Transverse colon (tissue), 4 donors: ENCODE measurements at places on chromosomes 2 and 18. TPM values are rescaled to one million over a fixed set of nuclear protein-coding genes. Genes with fewer than 3 reads are reported as not detected.

Gene DNAH6
- total RNA-seq = 1.9 TPM

DNA sequence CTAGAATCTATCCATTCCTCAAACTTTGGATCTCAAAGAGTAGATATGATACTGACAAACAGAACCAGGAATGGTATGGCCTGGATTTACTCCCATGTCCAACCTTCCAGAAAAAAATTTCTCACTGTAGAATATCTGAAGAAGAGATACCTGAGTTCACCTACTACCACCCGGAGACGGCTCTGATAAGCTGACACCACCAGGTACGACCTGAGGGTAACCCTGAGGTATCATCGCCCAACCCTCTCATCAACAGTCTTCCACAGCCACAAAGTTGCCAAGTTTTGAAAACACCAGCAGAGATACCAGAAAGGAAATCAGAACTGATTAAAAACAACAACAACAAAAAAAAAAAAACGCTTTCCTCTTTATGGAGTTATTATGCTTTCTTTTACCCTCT lies 102.9 kb downstream of the LRP2 start:
- H3K4me3 ChIP-seq = no peak overlapping the region
- H3K36me3 ChIP-seq = no peaks in the 10 kb centered on the region
- no peak for DNase-seq

DNA sequence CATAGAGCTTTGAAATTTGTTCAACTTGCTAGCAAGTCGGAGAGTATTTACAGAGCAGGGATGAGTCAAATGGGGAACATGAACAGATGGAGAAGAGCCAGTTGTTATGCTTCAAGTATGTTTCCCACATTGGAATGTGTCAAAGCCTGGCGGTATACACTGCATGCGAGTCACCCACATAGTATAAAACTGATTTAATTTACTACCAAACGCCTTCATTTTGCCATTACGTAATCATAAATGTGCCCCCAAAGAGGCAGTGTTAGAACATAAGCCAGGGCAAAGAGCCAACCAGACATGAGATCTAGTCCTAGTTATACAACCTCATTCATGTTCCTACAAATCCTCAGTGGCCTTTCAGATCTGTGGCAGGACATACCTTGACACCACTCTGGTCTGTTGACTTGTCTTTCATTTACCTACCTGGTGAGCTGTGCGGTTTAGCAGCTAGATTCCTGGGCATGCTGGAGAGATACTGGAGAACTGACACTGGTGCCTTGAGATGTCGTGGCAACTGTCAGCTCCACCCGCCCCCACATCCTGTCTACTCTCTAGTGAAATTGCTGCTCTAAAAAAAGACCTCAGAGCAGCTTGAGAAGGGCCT lies 21.7 kb upstream of the NRP2 start:
- no peak overlapping the region for H3K4me3 ChIP-seq
- H3K27me3 ChIP-seq = no peaks in the 10 kb centered on the region
- H3K27ac ChIP-seq = peak overlapping the region; percentile 30
- DNase-seq = peak; percentile 13
- peaks cover 5% of the 10 kb centered on the region for H3K4me1 ChIP-seq

- no peaks in the 10 kb centered on the region for H3K36me3 ChIP-seq
- H3K27me3 ChIP-seq = no peaks in the 10 kb centered on the region
- H3K4me1 ChIP-seq = peaks cover 19% of the 10 kb centered on the region
- no peak for DNase-seq
- peak overlapping the region; percentile 72 for H3K27ac ChIP-seq
Measured at GRCh38 chr2:72211777-72212485, 64.3 kb upstream of the CYP26B1 start.

DNA sequence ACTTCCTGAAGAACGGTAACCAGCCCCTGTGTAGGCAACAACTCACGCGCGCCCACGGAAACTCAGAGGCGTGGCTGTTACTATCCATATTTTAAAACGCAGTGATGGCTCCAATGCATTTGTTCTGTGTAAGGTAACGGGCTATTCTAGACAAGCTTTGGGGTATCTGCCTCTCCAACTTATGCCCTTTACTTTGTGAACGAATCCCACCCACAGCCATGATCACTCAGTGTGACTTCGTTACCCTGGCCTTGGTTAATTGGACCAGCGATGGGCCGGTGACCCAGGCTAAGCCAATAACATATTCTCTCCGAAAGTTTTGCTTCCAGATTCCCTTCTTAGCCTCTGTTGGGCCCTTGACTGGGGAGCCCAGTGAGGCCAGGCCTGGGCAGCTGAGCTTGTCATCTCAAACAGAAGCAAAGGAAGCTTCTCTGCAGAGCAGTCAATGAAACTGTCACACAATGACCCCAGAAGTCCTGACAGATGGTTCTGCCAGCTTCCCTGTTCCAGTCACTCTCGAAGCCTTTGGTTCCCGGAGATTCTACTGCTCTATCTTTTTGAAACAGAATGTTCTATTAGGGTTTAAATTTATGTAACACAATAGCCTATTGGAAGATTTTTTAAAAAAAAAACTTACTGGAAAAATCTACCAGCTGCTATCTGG lies 30.7 kb upstream of the ROCK2 start:
- H3K27ac ChIP-seq = peak overlapping the region; percentile 87
- no peaks in the 10 kb centered on the region for H3K36me3 ChIP-seq
- no peak for DNase-seq
- peaks cover 52% of the 10 kb centered on the region for H3K4me1 ChIP-seq
- H3K27me3 ChIP-seq = no peaks in the 10 kb centered on the region

Gene IL37
- 1.1 TPM for total RNA-seq

DNA sequence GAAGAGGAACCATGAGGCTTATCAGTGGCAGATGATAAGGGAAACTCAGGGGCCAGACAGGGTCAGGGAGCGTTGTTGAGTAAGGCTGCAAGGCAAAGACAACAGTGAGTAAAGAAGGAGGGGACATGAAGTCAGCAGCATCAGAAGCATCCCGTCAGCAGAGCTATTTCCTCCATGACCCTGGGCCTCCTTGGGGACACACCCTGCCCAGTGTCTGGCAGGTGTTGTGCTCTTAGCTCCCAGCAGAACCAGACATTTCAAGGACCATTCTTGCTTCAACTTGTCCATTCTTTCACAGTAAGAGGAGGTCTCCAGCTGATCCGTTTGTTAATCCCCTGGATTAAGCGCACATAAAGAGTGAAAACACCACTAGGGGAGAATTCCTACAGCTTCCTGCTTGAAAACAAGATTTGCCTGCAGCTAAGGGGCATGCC lies 88.7 kb upstream of the MEIS1 start:
- no peaks in the 10 kb centered on the region for H3K36me3 ChIP-seq
- H3K4me1 ChIP-seq = no peaks in the 10 kb centered on the region
- H3K4me3 ChIP-seq = no peak overlapping the region
- no peak overlapping the region for H3K27ac ChIP-seq
- H3K27me3 ChIP-seq = no peaks in the 10 kb centered on the region

DNA sequence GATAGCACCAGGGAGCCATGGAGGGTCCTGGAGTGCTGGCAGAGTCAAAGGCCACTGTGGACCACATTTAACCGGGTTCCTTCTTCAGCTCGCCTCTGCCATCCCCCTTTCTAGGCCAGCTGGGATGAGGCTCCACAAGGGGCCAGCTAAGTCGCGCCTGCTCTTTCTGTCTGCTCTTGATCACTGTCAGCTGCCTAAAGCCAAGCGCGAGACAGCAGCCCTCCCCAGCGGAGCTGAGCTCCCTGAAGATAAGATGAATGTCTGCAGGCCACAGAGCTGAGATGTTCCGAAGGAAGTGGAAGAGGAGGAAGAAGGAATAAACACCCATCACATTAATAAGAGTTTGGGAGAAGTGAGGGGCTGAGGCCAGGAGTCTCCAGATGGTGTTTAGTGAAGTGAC lies 99.6 kb downstream of the CELF4 start:
- H3K36me3 ChIP-seq = no peaks in the 10 kb centered on the region
- H3K4me1 ChIP-seq = no peaks in the 10 kb centered on the region
- no peaks in the 10 kb centered on the region for H3K27me3 ChIP-seq
- H3K27ac ChIP-seq = no peak overlapping the region

Gene FOXI3
- not detected for total RNA-seq

GRCh38 chr18:59458575-59458974 lies 99.5 kb upstream of the LMAN1 start:
- no peaks in the 10 kb centered on the region for H3K4me1 ChIP-seq
- H3K4me3 ChIP-seq = no peak overlapping the region
- no peaks in the 10 kb centered on the region for H3K36me3 ChIP-seq
- no peak overlapping the region for H3K27ac ChIP-seq

GRCh38 chr2:119240311-119241204 lies 16.9 kb downstream of the STEAP3 start:
- no peaks in the 10 kb centered on the region for H3K36me3 ChIP-seq
- no peaks in the 10 kb centered on the region for H3K27me3 ChIP-seq
- DNase-seq = peak; percentile 60
- H3K4me1 ChIP-seq = peaks cover 21% of the 10 kb centered on the region
- H3K4me3 ChIP-seq = no peak overlapping the region

DNA sequence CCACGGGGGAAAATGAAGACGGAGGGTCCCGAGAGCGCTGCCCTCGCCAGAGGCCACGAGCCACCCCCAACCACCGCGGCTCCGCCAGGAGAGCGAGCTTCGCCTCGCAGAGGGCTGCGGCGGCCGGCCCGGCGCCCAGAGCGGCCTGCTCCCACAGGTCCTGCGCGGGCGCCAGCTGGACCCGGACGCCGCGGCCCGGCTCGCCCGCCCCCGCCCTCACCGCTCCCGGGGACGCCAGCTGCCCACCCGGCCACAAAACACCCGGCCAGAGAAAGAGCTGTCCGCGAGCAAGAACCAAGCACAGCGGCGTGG lies 709 bp downstream of the PTPN2 start:
- H3K36me3 ChIP-seq = no peaks in the 10 kb centered on the region
- peaks cover 21% of the 10 kb centered on the region for H3K4me1 ChIP-seq
- H3K4me3 ChIP-seq = peak overlapping the region; percentile 67
- peak overlapping the region; percentile 100 for H3K27ac ChIP-seq
- no peaks in the 10 kb centered on the region for H3K27me3 ChIP-seq

DNA sequence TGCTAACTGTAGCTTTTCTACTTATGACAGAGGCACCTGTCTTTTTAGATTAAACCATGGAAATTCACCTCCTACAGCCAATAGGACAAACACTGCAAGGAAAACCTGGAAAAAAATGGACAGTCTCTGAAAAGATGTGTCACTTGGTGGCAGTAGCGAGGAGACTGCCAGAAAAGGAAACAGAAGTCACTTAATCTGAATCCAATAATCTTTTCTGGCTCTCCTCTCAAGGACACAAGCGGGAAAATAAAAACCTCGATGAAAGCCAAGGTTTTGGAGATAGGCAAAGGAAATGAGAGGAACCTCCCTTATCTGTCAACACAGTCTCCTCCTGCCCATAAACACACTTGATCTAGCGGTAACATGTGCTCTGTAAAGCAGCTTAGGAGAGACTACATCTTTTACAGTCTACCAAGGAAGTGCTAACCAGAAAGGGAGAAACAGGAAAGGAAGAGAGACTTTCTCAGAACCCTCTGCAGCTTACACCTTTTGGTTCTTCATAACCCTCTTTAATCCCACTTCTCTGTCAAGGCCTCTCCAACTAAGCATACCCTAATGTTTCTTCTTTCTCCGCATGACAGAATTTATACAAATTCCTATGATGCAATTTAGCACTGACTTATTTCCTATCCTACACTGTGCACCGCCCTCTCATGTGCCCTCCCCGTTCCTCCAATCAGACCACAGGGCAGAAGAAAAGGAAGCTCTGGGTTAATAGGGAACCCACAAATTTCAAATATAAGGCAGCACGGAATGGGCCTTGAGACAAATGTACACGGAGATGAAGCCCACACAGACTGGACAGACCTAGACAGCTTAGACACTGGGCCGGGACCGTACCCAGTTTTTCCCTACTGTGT lies 52.8 kb downstream of the CLASP1 start:
- H3K27ac ChIP-seq = peak overlapping the region; percentile 38
- H3K4me1 ChIP-seq = peaks cover 9% of the 10 kb centered on the region
- H3K36me3 ChIP-seq = no peaks in the 10 kb centered on the region
- peak; percentile 11 for DNase-seq
- no peaks in the 10 kb centered on the region for H3K27me3 ChIP-seq

DNA sequence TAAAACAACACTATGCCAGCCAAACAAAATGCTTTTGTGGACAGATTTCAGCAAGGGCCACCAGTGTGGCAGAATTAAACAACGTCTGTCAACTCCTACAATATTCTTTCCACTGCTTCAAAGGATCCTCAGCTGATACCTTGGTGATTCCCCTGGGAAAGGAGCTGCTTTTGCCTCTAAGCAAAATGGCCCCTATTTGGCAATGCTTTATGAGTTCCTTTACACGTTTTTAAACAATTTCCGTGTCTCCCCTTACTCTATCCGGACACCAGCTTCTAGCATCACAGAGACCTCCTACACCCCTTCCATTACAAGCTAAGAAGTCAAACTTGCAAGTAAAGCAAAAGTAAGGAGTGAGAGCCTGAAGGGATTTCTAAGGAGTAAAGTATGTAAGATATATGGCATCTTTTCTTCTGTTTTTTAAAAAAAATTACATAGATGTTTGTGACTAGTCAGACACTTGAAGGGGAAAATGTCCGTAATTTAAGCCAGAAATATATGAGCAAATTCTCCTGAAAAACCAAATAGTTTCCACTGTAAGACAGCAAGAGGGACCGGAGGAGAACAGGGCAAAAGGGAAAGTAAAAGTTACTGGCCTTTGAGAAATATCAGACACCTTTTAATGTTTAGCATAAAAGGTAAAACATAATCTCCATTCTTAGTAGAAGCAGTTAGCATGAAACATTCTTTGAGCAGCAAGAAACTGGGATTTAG lies 1.9 kb downstream of the SOS1 start:
- no peaks in the 10 kb centered on the region for H3K36me3 ChIP-seq
- H3K4me3 ChIP-seq = peak overlapping the region; percentile 79
- H3K27ac ChIP-seq = peak overlapping the region; percentile 97
- H3K27me3 ChIP-seq = no peaks in the 10 kb centered on the region

GRCh38 chr2:1461507-1462390 lies 48.5 kb downstream of the TPO start:
- no peaks in the 10 kb centered on the region for H3K36me3 ChIP-seq
- H3K27me3 ChIP-seq = no peaks in the 10 kb centered on the region
- H3K4me3 ChIP-seq = no peak overlapping the region
- no peak overlapping the region for H3K27ac ChIP-seq
- DNase-seq = no peak

- H3K4me1 ChIP-seq = no peaks in the 10 kb centered on the region
- no peak for DNase-seq
- no peaks in the 10 kb centered on the region for H3K36me3 ChIP-seq
- no peaks in the 10 kb centered on the region for H3K27me3 ChIP-seq
Measured at GRCh38 chr18:11021477-11021876, 127.9 kb downstream of the PIEZO2 start.

DNA sequence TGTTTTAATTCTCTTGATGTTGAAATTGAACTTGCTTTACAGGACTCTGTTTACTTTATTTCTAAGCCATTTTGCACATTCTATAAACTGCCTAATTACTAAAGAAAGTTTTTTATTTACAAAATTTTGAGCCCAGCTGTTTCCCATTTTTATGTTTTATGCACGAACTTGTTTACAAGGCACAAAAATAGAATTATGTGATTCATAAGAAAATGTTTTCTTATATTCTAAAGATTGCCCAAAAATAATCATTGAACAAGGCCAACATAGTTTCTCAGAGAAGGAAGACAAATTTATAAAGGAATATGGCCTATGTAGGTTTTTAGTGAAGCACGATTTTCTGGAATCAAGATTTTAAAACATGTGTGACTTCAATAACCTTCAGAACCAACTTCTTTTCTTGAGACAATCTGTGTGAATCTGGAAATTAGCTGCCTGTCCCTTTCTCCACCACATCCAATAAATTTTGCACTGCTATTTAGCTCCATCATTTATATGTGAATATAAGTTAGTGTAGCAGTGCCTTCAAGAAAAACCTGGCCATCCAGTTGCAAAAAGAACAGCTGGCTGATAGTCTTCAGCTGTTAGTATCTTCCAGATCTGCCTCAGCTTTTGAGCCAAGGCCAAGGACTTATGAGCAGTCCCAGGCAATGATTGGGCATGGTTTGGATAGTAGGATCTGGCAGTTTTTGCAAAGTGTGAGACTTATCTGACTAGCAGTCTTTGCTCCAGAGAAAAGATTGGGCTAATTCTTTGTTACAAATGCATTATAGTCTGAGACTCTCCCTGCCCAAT lies 253.2 kb upstream of the COL3A1 start:
- H3K4me3 ChIP-seq = no peak overlapping the region
- no peaks in the 10 kb centered on the region for H3K36me3 ChIP-seq
- no peaks in the 10 kb centered on the region for H3K27me3 ChIP-seq
- no peak for DNase-seq

Gene CD8B2
- total RNA-seq = not detected
